ENCODE measurements at places on chromosomes 4 and X.

DNA sequence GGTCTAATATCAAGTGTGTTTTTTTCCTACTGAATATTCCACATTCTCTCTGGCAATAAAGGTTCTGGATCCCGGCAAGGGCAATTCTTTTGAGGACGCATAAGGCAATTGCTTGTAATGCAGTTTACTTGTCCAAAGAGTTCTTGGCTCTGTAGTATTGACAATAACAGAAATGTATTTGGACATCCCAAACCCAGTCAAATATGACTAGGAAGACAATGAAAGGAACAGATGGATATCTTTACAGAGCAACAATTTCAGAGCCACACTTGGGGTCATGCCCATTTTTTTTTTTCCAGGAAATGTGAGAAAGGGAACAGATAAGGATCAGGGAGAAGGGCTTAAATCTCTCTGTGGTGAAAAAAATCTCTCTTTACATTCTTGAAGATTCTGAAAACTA lies 12.2 kb downstream of the GK2 start:
- no peak for DNase-seq

DNA sequence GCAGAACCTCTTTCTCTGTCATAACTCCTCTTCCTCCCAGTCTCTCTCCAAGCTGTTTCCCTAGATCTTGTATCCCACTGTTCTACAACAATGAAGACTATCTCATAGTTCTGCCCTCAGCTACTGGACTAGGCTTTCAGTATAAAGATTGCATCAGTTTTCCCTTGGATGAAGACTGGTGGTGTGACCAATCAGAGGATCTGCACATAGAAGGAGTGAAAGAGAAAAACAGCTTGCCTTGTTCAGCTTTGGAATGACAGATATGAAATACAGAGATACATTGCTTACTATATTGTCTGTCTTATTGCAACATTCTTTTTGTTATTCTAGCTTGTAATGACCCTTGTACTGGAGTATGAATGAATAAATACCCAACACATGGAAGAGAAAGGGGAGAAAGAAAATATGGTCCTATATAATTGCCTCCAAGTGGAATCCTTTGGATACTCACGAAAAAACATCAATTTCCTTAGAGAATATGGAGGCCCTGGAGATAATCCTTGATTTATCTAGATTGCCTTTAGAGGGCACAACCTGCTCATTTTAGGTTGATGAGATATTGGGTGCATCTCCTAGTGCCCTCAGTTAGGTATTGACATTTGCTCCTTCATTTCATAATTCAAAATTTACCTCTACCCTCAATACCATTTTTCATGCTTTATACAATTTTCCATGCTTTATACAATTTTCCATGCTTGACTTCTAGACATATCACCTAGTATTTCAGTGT lies 395.8 kb downstream of the NAF1 start:
- no peak for DNase-seq

DNA sequence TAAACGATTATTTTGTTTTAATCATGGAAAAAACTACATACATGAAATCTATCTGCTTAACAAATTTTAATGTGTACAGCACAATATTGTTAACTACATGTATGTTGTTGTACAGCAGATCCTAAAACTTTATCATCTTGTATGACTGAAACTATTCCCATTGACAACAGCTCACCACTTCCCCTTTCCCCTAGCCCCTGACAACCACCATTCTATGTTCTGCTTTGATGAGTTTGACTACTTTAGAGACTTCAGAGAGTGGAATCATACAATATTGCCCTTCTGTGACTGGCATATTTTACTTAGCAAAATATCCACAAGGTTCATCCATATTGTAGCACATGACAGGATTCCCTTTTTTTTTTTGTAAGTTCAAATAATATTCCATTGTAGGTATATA lies 185.9 kb downstream of the CFAP299 start:
- DNase-seq: no peak

GRCh38 chr4:119661231-119661630 lies 32.6 kb upstream of the PDE5A start:
- no peak for DNase-seq

DNA sequence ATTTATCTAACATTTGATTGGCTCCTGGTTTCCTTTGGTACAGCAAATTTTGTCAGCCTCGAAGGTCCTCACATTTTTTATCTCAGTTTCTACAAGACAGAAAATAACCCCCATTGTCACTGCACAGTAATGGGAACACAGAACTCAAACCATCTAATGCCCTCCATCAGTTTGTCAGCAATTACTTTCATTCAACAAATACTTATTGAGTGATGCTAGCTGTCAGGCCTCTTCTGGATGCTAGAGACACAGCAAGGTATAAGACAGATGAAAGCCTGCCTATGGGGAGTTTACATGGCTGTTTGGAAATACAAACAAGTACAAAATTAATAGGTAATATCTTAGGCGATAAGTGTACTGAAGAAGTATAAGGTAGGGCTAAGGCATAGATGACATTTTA lies 5.0 kb upstream of the HTN3 start:
- DNase-seq: no peak

DNA sequence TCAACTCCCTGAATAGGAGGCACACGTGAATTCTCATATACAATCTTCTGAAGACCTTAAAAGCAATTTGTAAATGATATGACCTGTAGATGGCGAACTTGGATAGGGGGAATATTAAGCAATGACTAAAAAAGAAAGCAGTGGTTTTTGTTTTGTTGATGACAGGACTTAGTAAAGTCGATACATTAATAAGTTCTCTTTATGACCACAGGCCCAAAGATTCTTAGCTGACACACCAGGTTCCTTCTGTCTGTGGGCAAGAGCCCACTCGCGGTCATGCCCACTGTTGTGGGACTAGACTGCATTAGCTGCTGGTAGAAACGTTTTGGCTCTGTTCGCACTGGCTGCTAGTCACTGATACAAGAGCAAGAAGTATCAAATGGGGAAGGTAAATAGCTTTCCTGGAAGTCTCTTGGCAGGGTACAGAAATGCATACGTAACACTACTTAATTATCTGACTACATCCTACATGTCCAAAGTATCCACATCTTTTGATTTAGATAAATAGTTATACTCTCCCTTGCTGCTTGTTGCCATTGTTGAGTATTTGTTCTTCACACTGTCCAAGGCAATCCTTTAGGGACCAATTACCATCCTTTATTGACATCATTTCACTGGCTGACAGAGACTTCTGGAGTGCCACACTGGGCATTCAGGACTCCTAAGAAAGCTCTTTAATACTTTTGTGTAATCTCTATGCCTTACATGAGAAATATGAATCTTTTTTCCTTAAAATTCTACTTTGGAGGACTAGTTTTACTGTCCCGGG lies 31.0 kb downstream of the ALPK1 start:
- DNase-seq: peak; percentile 72

DNA sequence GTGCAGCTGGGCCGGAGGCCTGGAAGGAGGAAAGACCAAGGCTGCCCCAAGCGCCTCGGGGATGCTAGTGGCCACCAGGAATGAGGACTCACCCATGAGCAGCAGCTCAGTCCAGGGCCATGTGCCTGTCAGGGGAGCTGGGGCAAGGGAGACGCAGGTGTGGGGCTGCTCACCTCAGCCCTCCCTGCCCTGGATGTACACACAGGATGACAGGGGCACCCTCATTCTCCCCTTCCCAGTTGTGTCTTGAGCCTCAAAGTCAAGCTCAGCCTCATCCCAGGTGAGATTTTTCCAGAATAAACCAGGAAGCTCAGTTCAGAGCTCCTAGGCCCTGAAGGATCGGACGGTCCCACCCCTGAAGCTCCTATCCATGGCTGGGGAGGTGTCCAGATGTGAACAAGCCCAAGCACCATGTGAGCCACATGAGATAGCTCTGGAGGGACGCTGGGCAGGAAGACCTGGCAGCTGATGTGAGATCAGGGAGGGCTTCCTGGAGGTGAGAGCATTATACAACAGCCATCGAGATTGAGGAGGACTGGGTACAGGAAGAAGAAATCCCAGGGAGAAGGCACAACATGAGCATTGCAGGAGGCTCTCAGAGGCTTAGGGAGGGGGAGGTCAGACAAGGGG lies 23.0 kb downstream of the HTRA3 start:
- DNase-seq: no peak

GRCh38 chr4:169823685-169824084 lies 65.9 kb upstream of the HPF1 start:
- DNase-seq: peak; percentile 70

- DNase-seq: peak; percentile 15
Measured at GRCh38 chrX:2875798-2876399, 47.2 kb downstream of the GYG2 start.

DNA sequence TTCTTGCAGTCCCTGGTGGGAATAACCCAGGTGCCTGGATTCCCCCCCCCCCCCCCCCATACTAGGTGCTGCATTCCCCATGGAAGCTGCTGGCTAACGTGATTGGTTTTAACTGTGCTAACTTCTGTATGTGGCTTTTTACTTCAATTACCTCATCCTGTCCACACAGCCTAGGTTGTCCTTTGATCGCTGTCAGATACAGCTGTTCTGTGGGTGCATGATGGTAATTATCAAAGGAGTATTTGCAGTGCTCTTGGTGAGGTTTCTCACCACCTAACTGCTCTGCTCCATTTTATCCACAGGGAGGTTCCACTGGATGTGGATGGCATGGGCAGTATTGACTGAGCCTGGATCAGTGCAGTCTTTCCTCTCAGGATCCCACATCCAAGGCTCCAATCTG lies 93.0 kb downstream of the ZNF518B start:
- DNase-seq: no peak

GRCh38 chrX:10011261-10011931 lies 44.2 kb downstream of the CLDN34 start:
- no peak for DNase-seq

DNA sequence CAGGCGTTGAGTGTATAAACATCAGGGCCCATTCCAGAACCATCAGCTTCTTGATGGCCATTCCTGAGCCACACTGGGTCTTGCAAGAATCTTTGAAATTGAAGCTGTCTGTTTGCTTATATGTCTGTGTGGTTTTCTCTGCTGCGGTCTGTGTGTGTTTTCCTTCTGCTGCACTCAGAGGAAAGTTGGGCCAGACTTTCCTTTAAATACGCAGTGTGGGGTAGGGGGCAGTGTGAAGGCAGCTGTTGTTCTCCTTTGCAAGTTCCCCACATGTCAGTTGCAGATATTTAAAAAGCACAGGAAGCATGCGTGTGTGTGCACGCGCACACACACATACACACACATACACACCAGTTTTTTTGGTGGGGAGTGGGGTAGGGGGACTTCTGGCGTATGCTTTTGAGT lies 32.1 kb downstream of the CCKAR start:
- DNase-seq: peak; percentile 84

- DNase-seq: peak; percentile 68
Measured at GRCh38 chrX:50799531-50799961, 14.4 kb downstream of the SHROOM4 start.

DNA sequence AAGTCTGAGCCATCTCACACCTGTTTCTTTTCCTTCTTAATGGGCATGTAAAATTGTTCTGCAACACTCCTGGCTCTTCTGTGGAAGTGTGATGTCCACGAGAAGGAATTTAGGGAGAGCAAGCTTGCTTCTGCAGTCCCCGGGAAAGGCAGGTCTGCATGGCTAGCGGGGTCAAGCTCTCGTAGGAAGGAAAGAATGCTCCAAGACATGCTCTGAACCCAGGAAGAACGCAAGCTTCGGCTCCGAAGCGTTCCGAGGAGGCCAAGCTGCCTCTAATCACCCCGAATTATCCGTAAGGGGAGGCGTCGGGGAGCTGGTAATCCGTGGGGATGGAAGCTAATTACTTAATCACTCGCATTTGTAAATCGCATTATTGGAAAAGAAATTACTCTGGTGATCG lies 177.7 kb downstream of the CRLF2 start:
- no peak for DNase-seq

DNA sequence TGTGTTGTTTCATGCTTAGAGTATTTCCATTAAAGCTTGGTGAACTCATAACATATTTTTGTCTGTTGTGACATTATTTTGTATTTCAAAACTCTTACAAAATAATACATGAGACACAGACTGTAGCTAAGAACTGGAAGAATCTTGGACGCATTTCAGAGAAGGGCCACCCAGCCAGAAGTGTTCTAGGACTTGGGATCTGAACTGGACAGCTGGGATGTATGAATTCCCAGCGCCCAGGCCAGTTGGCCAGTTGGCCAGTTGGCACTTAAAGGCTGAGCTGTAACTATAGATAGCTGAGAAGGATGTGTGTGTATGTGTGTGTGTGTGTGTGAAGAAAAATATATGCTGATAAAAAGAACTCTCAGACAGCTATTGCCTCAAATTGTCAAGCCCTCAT lies 193.4 kb upstream of the GPR101 start:
- no peak for DNase-seq

DNA sequence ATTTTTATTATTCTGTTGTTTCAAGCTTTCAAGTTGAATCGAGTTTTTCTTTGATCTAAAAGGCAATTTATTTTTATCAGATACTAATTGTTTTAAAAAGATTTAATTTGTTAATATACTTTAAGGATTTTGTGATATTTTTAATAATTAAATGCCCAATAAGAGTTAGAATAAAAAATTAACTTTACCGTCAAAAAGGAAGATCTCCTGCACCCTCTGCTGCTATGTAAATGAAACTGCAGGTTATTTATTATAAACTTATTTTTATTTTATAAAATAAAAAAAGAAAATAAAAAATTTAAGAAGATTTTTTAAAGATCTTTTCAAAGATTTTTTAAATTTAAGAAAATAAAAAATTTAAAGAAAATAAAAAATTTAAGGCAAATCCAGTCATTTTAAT lies 166.1 kb downstream of the CCSER1 start:
- peak; percentile 20 for DNase-seq

DNA sequence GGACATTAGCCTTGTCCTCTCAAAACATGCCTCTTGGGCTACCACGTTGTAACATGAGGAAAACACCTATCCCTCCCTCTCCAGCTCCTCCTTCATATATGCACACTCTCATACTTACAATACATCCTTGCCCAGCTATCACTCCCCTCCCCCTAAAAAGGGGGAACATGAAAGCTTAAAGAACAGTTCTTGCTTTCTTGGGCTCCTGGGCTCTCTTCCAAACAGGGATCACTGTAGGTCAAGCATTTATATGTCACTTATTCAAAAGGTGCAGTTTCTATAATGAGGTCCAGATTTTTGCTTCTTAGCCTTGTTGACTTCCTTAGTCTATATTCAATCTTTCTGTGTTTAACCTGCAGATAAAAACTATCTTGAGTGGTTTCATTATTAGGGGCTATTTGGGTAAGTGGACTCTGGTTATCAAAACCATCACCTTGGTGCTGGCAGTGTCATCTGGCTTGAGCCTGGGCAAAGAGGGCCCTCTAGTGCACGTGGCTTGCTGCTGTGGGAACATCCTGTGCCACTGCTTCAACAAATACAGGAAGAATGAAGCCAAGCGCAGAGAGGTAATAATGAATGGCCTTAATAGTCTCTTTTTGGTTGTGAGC lies 119.4 kb downstream of the AKAP4 start:
- DNase-seq: peak; percentile 3
